ENCODE measurements at places on chromosomes 2 and 18.

DNA sequence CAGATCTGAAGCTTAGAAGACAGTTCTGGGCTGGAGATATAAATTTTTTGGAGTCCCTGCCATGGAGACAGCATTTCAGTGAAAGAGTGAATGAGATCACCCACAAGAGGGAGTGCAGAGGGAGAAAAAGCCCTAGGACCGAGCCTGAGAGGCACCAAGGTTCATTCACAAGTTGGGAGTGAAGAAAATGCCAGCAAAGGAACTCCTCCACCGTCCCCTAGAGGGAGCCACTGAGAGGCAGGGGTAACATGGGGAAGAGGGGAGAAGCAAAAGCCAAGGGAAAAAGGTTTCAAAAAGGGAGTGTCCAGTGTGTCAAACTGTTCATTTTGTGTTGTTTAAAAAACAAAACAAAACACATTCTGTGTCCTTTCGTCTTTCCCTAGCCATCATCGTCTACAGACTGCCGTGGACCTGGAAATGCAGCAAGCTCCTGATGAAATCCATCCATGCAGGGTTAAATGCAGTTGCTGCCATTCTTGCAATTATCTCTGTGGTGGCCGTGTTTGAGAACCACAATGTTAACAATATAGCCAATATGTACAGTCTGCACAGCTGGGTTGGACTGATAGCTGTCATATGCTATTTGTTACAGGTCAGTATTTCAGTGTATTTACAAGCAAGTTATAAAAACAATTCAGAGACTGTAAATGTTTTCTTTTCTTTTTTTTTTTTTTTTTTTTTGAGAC lies 19.1 kb downstream of the CYBRD1 start:
- no peak for DNase-seq

GRCh38 chr2:101419096-101419663 lies 31.9 kb upstream of the CREG2 start:
- DNase-seq: peak; percentile 75

DNA sequence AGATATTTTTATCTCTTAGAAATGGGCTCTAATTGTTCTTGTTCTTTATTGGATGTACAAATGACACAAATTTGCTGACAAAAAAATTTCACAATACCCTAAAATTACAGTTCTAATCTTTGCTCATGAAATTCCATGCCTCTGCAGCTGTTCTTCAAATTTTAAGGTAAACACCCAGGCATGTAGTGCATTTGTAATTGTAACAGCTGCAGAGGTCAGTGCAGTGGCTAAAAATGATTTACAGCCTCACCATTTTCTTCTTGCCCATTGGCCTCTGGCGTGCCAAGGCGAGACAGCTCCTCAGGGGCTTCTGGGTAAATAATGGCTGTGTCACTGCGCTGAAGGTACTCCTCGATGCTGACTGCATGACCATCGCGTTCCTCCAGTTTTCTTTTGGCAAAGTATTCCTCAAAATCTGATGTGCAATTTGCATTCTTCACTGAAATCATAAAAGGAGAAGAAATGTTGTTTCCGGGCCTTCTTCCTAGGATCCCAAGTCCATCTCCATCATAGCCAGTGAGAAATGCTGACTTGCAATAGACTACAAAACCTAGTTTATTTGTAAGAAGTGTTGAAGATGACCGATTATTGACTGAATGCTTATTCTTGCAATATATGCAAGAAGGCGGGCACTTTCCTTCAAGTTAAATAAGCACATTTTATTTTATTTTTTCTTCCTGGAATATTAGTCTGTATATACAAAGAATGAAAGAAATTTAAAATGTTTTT lies 115.2 kb downstream of the ZEB2 start:
- no peak for DNase-seq

DNA sequence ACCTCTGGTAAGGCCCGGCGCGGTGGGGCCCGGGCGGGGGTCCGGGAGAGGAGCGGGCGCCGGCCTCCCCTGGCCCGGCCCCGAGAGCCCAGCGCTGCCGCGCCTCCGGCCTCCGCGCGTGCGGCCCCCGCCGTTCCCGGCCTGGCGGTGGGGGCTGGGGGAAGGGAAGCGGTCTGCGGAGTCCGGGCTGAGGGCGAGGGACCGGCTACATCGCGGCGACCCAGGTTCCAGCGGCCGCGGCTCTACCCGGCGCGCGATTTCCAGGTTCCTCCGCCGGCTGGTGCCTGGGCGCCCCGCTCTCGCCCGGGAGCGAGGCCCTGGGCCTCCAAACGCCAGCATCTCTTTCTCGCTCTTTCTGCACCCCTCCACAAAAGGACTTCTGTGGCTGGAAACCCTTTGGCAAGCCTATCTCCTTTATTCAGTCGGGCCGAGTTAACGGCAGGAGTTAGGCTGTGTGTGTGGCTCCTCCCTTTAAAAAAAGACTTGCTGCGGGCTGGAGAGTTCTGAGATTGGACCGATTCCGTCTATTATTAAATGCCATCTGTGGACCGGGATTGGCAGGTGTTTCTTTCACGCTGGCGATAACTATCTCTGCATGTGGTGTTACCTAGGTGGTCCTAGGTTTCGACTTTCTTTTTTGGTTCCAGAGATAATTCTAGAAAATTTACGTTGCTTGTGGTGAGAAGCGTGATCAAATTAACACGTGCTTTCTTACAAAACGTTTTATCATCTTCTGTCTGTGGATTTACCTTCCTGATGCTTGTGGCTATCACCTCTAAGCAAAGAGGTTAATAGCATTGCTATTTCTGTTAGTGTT lies 592 bp downstream of the ME2 start:
- peak; percentile 61 for DNase-seq

Measured in CD4-positive, alpha-beta T cell treated with Interleukin-17A for 1 hour (primary cell).